ENCODE measurements at places on chromosomes 11 and 22.

- no peak for DNase-seq
- H3K27me3 ChIP-seq = no peaks in the 10 kb centered on the region
- H3K36me3 ChIP-seq = no peaks in the 10 kb centered on the region
- no peak overlapping the region for H3K4me3 ChIP-seq
- no peaks in the 10 kb centered on the region for H3K4me1 ChIP-seq
Measured at GRCh38 chr11:29328961-29329441, 687.8 kb downstream of the KCNA4 start.

DNA sequence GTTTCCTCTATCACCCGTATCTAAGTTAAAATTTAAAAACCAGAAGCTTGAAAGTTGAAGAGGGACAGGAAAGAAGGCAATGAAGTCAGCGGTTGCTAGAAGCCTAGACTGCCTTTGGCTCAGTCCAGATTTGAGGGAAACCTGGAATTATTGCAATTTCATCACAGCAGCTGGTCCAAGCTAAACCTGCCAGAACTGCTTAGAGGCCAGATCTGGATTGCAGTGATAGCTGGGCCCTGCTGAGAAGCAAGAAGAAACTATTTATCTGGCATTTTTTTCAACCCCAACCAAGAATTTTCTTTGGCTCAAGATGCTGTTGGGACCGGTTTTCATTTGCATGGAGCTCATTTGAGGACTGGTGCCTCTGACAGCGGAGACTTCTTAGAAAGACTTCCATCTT lies 121.5 kb upstream of the TEAD1 start:
- H3K4me3 ChIP-seq = no peak overlapping the region
- no peaks in the 10 kb centered on the region for H3K36me3 ChIP-seq
- H3K4me1 ChIP-seq = no peaks in the 10 kb centered on the region
- no peak for DNase-seq
- H3K27me3 ChIP-seq = peaks cover 15% of the 10 kb centered on the region

- H3K4me1 ChIP-seq = peaks cover 41% of the 10 kb centered on the region
- H3K27me3 ChIP-seq = no peaks in the 10 kb centered on the region
- H3K4me3 ChIP-seq = no peak overlapping the region
- peak; percentile 16 for DNase-seq
- no peak overlapping the region for H3K27ac ChIP-seq
Measured at GRCh38 chr22:37210041-37210803, 2.1 kb downstream of the SSTR3 start.

- DNase-seq = no peak
- H3K4me1 ChIP-seq = peaks cover 51% of the 10 kb centered on the region
- no peak overlapping the region for H3K4me3 ChIP-seq
- no peak overlapping the region for H3K27ac ChIP-seq
Measured at GRCh38 chr11:83054904-83055380, 16.8 kb downstream of the RAB30 start.

GRCh38 chr11:65663639-65664200 lies 1.0 kb upstream of the RELA start:
- DNase-seq = peak; percentile 71
- peak overlapping the region; percentile 88 for H3K4me3 ChIP-seq
- H3K27ac ChIP-seq = peak overlapping the region; percentile 97
- H3K4me1 ChIP-seq = peaks cover 38% of the 10 kb centered on the region

DNA sequence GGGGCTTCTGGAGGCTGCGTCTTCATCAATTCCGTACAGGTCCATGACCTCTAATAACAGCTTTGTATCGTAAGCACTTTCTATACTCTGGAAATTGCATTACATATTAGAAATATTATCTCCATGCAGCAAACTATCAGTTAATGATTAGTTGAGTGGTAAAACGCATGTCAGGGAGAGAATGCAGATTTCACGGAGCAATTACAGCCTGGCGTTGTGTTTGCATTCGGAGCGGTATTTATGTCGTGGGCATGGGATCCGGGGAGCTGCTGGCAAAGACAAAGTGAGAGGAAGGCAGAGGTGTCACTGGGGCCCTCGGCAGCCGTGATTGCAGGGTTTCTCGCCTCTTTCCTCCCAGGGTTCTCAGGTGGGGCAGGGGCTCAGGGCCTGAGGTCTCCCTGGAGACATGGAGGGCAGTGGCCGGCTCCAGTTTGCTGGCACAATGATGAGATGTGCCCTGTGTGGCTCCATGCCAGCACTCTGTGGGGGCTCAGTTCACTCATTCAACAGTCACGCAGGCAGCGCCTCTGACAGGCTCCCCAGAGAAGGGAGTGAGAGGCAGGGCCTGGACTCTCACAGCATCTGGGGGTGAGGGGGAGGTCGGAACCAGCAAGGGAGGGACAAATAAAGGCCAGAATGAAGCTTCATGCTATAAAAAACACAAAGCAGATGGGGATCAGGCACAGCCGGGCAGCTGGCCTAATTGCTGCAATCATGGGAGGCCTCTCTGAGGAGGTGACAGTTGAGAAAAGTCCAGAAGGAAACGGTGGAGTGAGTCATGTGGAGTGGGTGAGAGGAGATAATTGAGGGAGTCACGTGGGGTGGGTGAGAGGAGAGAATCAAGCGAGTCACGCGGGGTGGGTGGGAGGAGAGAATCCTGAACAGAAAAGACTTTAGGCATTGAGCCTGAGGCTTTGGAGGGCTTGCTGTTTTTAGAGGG lies 1002.7 kb downstream of the BRD1 start:
- H3K36me3 ChIP-seq = no peaks in the 10 kb centered on the region
- DNase-seq = peak; percentile 41
- no peaks in the 10 kb centered on the region for H3K4me1 ChIP-seq
- no peak overlapping the region for H3K4me3 ChIP-seq
- peaks cover 6% of the 10 kb centered on the region for H3K27me3 ChIP-seq

DNA sequence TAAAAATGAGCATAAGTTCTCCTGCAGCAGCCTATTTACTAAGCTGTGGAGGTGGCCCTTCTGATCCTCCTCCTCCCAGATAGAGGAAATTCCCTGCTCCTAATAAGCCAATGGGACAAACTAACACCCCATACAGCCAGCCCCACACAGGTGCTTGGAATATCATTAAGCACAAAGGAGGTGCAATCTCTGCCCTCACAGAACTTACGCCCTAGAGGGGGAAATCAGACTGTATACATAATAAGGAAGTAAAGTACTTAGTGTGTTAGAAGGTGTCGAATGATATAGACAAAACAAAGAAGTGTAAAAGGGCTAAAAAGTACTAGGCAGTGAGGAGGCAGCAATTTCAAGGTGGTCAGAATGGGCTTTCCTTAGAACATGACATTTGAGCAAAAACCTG lies 5.8 kb downstream of the MS4A12 start:
- no peaks in the 10 kb centered on the region for H3K4me1 ChIP-seq
- H3K4me3 ChIP-seq = no peak overlapping the region
- no peak for DNase-seq
- H3K27me3 ChIP-seq = peaks cover 25% of the 10 kb centered on the region
- H3K27ac ChIP-seq = no peak overlapping the region
- H3K36me3 ChIP-seq = no peaks in the 10 kb centered on the region

Data from activated CD4-positive, alpha-beta T cell treated with anti-CD3 and anti-CD28 coated beads for 36 hours (primary cell).